ENCODE measurements at places on chromosomes 11 and 22.

GRCh38 chr11:124465368-124465767 is 19.9 kb upstream of the OR8B8 start:
- no peak for DNase-seq

DNA sequence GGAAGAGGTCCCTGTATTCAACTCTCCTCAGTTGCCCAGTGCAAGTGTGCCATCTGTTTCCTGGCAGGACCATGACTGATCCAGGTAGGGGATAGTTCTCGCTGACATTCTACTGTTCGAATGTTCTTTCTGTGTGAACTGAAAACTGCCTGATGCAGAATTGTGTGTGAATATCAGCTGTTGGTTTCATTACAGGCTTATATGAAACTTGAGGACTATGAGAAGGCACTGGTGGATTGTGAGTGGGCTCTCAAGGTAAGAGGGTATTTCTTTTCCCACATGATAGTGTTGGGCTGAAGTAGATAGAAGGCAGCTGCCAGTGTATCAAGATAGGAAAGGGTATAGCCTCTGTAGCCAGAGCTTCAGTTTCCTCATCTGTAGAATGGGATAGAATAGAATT is 15.3 kb downstream of the TTC12 start:
- no peak for DNase-seq

- no peak for DNase-seq
These were observed 150.1 kb upstream of the ARHGAP42 start for GRCh38 chr11:100536979-100537378.

DNA sequence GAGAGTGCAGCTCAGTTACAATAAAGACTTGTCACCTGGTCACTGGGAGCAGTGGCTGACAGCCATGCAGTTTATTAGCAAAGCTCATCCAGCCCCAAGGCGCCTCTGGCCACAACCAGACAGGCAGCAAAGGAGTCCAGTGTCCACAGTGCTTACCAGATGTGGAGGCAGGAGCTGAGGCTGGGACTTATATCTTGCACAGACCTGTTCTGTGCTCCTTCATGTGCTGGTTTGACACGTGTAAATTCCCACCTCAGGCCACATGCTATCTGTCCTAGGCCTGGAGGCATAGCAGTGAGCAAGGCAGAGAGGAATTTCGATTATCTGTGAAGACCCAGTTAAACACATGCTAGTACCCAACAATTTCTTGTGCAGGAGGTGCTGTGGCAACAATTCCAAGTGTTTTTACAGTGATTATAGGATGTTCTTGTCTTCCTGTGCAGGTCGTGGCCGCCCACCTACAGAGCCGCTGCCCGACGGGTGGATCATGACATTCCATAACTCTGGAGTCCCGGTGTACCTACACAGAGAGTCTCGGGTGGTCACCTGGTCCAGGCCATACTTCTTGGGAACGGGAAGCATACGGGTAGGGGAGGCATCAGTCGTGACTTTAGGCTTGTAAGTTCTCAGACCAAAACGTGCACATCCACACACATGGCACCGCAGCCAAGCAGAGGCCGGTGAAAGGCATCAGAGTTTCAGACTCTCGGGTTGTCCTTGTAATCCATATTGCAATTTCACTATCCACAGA is 9.4 kb downstream of the DGCR8 start:
- DNase-seq, result no peak

DNA sequence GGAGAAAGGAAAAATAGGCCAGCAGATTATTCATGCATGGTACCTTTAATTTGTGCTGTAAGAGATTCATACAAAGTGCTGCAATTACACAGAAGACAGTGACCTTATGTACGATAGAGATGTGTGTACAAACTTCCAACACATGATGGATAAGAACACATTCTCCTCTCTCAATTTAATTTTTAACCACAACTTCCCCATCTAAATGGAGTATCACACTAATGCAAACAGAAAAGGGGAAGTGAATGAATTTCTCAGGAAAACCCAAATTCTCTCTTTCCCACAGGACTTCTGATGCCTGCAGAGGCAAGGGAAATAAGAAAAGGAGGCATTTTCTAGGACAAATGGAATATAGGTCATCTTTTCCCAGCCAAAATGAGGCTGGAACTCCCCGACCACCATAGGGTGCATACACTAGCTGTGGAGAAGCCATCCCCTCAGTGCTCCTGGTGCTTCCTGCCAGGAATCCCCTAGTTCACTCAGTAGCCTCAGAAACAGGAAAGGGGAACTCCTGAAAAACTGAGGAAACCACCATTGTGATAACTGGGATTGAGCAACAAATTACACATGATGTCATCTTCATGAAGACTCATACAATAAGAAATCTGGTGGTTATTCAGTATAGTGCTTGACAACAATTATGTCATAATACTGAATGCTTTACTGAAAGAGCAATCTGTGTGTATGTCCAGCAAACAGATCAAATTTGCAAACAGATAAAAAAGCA is 22.4 kb downstream of the MMP10 start:
- DNase-seq, result no peak

DNA sequence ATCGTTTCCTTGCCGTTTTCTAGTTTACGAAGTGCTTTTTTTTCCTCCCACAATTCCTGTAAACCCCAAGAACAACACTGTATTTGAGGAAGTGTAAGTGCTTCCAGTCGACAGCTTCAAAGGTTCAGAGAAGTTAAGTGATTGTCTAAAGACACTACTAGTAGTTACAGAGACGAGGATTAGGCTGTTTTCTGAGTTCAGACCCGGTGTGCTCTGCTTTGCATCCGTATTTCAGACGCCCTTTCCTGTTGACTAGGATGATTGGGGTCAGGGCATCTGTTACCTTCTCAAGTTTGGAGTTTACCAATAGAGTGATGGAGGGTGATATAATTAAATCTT is 430 bp downstream of the CLP1 start:
- DNase-seq, result no peak

DNA sequence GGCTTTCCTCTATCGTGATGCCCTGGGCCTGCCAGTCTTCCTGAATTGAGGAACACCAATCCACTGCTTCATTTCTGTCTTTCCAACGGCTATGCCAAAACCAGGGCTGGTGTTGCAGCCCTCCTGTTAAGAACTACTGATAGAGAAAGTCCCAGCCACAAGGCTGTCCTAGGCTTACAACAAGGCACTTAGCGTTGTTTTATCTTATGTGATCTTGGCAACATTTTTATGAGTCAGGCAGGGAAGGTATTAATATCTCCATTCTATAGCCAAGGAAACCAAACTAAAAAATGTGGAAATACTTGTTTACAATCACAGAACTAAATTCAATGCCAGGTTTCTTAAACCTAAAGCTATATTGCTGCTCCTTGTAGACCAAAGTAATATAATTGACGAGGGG is 89.9 kb upstream of the AMOTL1 start:
- no peak for DNase-seq

- no peak for DNase-seq
These were observed 187.5 kb downstream of the CADM1 start for GRCh38 chr11:115316696-115317095.

DNA sequence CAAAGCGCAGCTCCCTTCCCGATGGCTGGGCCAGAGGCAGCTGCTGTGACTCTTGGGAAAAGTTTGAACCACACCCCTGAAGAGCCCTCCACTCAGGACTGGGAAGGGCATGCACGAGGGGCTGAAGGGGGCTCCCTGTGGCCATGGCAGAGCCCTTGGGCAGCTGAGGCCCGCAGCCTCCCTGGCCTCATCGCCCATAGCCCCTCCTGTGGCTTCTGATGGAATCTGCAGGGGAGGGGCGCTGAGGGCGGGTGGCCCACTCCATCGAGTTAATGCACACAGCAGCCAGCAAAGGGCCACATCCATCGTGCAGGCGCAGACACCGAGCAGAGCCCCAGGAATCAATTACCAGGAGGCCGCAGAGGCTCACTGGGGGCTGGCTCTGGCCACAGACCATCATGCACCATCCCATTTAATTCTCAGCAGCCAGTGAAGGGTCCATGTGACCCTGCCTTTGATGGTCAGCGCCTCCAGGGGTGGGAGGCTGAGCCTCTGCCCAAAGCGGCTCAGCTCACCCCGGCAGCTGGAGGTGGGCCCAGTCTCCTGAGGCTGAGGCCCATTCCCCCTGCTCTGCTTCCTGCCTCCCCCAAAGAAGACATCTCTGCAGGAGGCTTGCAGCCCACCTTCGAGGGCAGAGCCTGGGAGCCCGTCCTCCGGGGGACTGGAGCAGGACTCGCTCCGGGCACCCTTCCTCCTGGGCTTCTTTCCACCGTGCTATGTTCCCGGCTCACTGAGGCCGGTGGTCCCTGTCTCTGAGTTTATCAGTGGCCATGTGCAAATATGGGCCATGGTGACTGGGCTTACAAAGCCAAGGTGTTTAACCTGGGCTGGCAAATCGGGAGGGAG is 1410.2 kb downstream of the BRD1 start:
- no peak for DNase-seq

DNA sequence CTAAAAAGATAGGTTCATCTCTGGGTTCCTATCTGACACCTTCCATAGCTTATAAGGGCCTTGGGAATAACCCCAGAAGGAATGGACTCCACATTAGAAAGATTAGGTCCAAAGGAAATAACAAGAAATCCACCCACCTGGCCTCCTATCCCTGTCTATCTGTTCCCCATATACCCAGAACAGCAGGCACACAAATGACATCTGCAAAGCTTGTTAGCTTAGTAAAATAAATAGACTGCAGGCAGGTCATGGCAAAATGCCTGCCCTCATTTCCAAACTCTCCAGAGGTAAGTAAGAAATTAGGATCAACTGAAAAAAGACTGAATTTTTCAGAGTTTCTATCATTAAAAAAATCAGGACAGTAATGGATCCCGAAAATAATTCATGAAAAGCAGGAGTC is 489.5 kb downstream of the DLG2 start:
- DNase-seq, result no peak

- no peak for DNase-seq
These were observed 2.3 kb upstream of the CATSPERZ start for GRCh38 chr11:64297699-64298358.

DNA sequence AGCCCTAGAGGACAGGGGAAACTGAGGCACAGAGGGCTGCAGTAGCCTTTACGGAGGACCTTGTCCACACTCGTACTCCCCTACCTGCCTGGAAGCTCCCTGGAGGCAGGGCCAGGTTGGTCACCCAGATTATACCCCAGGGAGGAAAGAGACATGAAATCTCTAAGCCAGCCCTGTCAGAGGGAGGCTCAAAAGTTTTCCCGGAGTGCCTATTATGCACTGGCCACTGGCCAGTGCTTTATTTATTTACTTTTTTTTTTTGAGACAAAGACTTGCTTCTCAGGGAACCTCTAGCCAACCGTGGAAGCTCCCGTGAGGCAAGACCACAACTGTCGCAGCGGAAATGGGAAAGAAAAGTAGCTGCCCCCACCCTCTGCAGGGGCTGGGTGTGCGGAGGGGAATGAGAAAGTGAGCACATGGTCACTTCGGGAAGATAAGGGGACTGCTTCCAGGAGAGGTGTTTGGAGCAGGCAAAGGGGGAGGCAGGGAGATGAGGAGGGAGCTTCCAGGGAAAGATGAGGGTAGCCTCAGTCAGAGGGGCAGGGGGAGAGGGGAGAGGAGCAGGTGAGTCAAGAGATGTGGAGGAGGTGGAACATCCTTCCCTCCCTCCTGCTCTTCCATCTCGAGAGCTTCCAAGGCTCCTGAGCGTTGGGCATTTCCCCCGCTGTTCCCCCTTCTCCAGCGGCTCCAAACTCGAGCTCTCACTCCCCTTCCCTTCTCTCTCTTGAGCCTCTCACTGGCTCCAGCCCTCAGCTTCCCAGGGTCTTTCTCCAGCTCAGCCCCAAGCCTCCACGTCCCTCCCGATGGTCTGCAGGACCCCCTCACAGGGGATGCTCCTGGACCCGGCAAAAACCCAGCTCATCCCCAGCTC is 4.3 kb downstream of the IL2RB start:
- DNase-seq, result no peak

- no peak for DNase-seq
These were observed 9.0 kb upstream of the CYTH4 start for GRCh38 chr22:37273126-37273845.

DNA sequence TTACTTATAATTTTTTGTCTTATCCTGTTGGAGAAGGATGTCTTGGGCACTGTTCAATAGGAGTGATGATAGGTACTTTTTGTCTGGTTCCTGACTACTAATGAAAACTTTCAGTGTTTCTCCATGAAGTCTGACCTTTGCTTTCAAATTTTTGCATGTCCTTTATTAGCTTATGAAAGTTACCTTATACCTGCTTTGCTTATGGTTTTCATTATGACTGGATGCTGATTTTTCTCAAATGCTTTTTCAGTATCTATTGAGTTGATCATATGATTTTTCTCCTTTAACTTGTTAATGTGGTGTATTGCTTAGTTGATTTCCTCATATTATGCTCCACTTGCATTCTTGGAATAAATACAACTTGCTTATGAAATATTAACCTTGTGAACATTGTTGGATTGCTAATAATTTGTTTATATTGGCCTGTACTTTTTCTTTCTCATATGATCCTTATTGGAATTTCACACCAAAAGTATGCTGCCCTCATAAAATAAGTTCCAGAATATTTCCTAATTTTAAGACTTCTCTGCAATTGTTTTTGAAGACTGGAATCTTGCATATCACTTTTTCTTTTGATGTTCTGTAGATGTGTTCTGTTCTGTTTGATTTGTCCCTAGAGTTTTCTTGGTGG is 85.0 kb upstream of the SC5D start:
- no peak for DNase-seq

DNA sequence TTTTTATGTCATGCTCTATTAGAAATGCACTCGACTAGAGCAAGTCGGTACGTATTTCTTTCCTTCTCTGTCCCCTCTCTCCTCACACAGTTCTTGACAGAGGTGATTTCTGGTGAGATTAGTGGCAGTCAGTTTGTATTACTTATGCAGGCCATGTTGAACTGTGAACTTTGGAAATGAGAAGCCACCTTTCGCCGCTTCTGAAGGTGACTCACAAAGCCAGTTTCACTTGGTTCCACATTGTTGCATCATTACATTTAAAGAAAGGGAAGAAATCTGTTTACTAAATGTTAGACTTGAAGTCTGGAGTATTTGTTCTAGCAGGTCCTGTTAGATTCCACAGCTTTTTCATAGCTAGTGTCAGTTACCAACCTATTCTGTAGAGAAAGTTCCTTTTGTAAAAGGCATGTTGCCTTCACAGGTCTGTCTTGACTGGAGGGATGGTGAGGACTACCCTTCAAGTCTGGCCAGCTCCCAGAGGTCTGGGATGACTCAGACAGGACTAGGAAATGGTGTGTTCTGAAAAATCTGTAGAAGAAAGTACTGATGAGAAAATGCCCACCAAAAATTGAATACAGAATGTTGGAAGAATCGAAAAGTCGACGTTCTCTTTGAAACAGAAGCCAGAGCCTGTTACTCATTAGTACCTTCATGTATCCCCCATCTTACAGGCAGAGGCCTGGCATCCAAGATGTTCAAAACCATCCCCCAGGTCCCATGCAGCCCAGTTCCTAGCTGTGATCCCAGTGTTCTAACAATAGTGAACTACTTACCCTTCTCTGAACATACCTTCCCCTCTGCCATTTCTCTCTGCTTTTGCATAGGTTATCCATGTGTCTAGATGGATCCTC is 181.4 kb downstream of the DBX1 start:
- DNase-seq, result no peak

GRCh38 chr11:40293655-40294348 is 1165.7 kb downstream of the LRRC4C start:
- peak; percentile 86 for DNase-seq

- no peak for DNase-seq
These were observed 13.1 kb upstream of the TTLL12 start for GRCh38 chr22:43200031-43200430.
